Body of pancreas (tissue), 4 donors: ENCODE measurements at places on chromosomes 11 and 22. TPM values are rescaled to one million over a fixed set of nuclear protein-coding genes. Genes with fewer than 3 reads are reported as not detected.

The LYVE1 gene
- 31.4 TPM for total RNA-seq

The SOX6 gene
- total RNA-seq: 21.4 TPM

The BDNF gene
- not detected for total RNA-seq

The OR51B5 gene
- not detected for total RNA-seq

The OR2AG2 gene
- 0.26 TPM for total RNA-seq

The DEFB131B gene
- total RNA-seq: not detected

The POU2AF3 gene
- 10.9 TPM for total RNA-seq

The DERL3 gene
- total RNA-seq: 33.3 TPM

GRCh38 chr11:83720675-83721074 is 434.5 kb upstream of the CCDC90B start:
- peaks cover 14% of the 10 kb centered on the region for H3K4me1 ChIP-seq
- H3K4me3 ChIP-seq: no peak overlapping the region
- DNase-seq: no peak
- no peak overlapping the region for H3K27ac ChIP-seq

GRCh38 chr11:14015711-14016110 is 53.2 kb downstream of the SPON1 start:
- no peaks in the 10 kb centered on the region for H3K4me1 ChIP-seq
- H3K36me3 ChIP-seq: no peaks in the 10 kb centered on the region
- no peaks in the 10 kb centered on the region for H3K27me3 ChIP-seq

- H3K4me3 ChIP-seq: peak overlapping the region; percentile 10
- peaks cover 40% of the 10 kb centered on the region for H3K4me1 ChIP-seq
- peak overlapping the region; percentile 85 for H3K27ac ChIP-seq
- peak; percentile 86 for DNase-seq
- H3K27me3 ChIP-seq: no peaks in the 10 kb centered on the region
- H3K36me3 ChIP-seq: no peaks in the 10 kb centered on the region
Measured at GRCh38 chr11:14904745-14905103, 12.7 kb upstream of the CYP2R1 start.

DNA sequence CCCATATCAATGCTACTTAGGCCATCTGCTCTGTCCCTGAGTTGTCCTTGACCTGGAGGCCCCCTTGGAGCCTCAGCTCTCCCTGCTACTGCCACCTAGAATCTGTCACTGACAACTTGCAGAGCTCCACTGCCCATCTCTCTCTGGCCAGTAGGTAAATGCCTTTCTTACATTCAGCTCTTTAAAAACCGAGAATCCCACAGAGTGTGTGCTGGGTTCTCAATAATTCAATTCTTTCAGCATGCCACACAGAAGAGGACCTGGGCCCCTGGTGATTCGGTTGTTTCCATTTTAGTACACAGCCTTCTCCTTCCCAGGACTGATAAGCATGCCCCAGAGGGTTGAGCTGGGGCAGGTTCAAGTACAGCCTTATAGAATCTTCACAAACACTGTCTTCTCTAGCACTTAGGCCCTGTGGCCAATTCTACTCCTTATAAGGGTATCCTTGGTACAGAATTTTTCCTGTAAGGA is 22.0 kb upstream of the IPO7 start:
- H3K4me1 ChIP-seq: peaks cover 18% of the 10 kb centered on the region
- H3K36me3 ChIP-seq: no peaks in the 10 kb centered on the region
- no peak overlapping the region for H3K4me3 ChIP-seq
- DNase-seq: no peak
- no peaks in the 10 kb centered on the region for H3K27me3 ChIP-seq

DNA sequence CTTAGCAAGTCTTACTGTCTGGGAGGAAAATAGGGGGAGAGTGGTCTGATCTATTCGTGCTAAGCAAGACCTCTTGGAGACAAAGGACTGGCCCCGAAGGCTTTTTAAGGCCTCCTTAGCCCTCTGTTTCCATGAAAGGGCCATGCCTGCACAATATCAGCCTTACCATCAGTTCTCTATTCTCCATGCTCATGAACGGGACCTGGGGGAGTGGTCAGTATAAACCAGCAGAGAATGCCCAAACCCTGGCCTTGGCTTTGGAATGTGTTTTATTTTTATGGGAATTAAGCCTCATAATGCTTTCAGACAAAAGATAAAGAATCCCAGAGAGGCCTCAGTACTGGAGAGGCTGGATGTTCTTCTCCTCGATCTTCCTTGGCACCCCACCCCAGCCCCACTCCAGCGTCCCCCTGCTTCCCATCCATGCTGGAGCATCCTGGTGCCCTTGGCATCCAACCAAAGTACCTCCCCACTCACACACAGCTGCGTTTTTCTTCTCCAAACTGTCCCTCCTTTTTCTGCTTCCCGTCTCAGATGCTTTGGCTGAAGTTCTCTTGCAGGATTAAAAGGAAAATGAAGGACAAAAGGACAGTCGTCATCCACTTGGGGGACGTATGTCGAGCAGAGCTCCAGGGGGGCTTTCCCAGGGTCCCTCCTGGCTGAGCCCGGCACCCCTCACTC is 18.6 kb downstream of the FXYD6 start:
- no peak overlapping the region for H3K4me3 ChIP-seq
- H3K36me3 ChIP-seq: no peaks in the 10 kb centered on the region
- no peaks in the 10 kb centered on the region for H3K27me3 ChIP-seq

- no peak overlapping the region for H3K27ac ChIP-seq
- no peak overlapping the region for H3K4me3 ChIP-seq
- H3K27me3 ChIP-seq: no peaks in the 10 kb centered on the region
- H3K4me1 ChIP-seq: no peaks in the 10 kb centered on the region
Measured at GRCh38 chr11:134312807-134313206, 19.0 kb upstream of the GLB1L2 start.

DNA sequence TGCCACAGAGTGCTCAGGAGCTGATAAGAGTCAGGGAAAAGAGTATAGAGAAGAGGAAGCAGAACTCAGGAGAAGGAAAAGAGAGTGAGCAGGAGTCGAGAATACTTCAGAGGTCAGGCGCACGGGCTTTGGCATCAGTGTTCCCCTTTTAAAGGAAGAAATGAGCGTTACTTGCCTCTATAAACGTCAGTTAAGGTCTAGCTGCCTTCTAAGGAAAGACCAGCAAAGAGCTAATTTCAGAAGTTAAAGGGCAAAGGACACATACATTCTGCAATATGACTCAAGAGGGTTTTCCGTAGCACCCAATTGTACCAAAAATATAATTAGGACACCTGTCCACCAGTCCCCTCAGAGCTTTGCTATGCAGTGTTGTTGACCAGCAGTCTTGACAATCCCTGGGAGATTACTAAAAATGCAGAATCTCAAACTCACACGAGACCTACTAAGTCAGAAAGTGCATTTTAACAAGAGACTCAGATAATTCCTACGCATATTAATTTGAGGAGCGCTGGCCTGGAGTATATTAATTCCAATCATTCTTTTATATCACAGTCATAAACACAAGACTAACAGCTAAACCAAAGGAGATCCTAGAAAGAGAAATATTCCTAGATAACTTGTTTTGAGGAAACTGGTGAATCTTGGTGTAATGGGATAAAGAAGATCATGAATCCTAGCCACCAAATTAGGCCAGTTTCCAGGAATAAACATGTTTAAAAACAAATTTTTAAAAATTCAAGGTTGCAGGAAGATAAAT is 249.0 kb downstream of the CADM1 start:
- no peak overlapping the region for H3K27ac ChIP-seq
- H3K4me1 ChIP-seq: no peaks in the 10 kb centered on the region
- no peak for DNase-seq
- H3K36me3 ChIP-seq: no peaks in the 10 kb centered on the region

DNA sequence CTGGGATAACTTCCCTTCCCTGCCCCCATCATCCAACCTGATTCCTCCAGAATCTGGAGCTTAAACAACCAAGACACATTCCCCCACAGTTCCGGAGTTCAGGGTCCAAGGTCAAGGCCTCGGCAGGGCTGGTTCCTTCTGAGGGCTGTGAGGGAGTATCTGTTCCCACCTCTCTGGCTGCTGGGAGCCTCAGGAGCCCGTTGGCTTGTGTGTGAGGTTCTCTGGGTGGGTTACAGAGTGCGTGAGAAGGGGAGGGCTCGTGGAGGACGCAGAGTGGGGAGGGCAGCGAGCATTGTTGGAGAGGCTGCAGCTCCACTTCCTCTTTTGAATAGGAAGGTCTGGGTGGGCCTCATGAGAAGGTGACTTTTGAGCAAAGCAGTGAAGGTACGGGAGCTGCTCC is 8.5 kb downstream of the SERHL2 start:
- no peaks in the 10 kb centered on the region for H3K27me3 ChIP-seq
- H3K4me1 ChIP-seq: peaks cover 11% of the 10 kb centered on the region
- H3K27ac ChIP-seq: no peak overlapping the region
- H3K36me3 ChIP-seq: no peaks in the 10 kb centered on the region

- H3K4me3 ChIP-seq: no peak overlapping the region
- peaks cover 2% of the 10 kb centered on the region for H3K36me3 ChIP-seq
- H3K27me3 ChIP-seq: no peaks in the 10 kb centered on the region
- no peak for DNase-seq
- H3K4me1 ChIP-seq: no peaks in the 10 kb centered on the region
Measured at GRCh38 chr22:46893281-46894020, 131.0 kb downstream of the TBC1D22A start.

GRCh38 chr11:32610797-32611352 is 27.2 kb downstream of the EIF3M start:
- no peaks in the 10 kb centered on the region for H3K4me1 ChIP-seq
- H3K4me3 ChIP-seq: no peak overlapping the region
- H3K27ac ChIP-seq: no peak overlapping the region
- no peak for DNase-seq
- H3K36me3 ChIP-seq: no peaks in the 10 kb centered on the region

DNA sequence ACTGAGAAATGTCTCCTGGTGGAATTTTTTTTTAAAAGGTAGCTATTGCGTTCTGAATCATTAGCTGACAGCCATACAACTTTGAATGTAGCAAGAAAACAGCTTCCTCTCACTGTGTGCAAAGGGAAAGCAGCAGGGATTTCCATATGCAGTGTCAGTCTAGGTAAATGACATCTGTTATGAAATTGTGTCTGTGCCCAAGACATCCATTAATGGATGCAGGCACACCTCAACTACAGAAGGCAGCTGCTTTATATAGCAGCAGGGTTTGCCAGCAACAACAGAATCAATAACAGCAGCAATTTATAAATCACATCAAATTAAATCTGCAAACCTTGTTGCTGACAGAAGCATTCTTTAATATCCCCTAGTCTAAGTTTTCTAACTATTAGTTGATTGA is 745.3 kb upstream of the RAG2 start:
- H3K27me3 ChIP-seq: no peaks in the 10 kb centered on the region
- no peak overlapping the region for H3K4me3 ChIP-seq
- H3K4me1 ChIP-seq: no peaks in the 10 kb centered on the region
- no peak for DNase-seq
- H3K27ac ChIP-seq: no peak overlapping the region

GRCh38 chr11:119488256-119488995 is 65.5 kb upstream of the THY1 start:
- H3K27ac ChIP-seq: no peak overlapping the region
- H3K4me3 ChIP-seq: no peak overlapping the region

DNA sequence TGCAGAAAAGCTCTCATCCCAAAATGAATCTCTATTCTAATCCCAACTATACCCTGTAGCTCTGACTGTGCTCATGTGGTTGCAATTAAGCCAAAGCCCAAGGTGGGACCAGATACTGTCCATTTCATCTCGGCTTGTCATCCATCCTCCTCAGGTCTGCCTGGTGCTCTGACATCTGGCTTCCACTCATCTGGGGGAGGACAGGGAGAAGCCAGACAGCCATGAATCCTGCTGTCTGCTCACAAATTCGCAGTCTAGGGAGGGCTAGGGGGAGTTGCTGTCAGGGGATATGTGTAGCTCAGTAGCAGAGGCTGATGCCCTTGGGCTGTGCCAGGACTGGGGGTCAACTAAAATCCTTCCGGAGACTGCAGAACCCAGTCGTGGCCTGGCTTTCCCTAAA is 167.1 kb downstream of the ETS1 start:
- no peak for DNase-seq
- no peak overlapping the region for H3K27ac ChIP-seq
- no peak overlapping the region for H3K4me3 ChIP-seq
- H3K4me1 ChIP-seq: peaks cover 11% of the 10 kb centered on the region
- H3K27me3 ChIP-seq: no peaks in the 10 kb centered on the region
- H3K36me3 ChIP-seq: no peaks in the 10 kb centered on the region

- no peaks in the 10 kb centered on the region for H3K36me3 ChIP-seq
- no peak overlapping the region for H3K27ac ChIP-seq
- DNase-seq: peak; percentile 40
- H3K4me3 ChIP-seq: no peak overlapping the region
- peaks cover 17% of the 10 kb centered on the region for H3K4me1 ChIP-seq
Measured at GRCh38 chr11:78806214-78807004, 231.7 kb upstream of the NARS2 start.

- H3K4me3 ChIP-seq: no peak overlapping the region
- H3K27me3 ChIP-seq: no peaks in the 10 kb centered on the region
- DNase-seq: no peak
- peaks cover 10% of the 10 kb centered on the region for H3K4me1 ChIP-seq
- H3K36me3 ChIP-seq: no peaks in the 10 kb centered on the region
Measured at GRCh38 chr22:35892192-35892591, 136.4 kb downstream of the RBFOX2 start.

- H3K27ac ChIP-seq: no peak overlapping the region
- no peaks in the 10 kb centered on the region for H3K36me3 ChIP-seq
- peaks cover 9% of the 10 kb centered on the region for H3K27me3 ChIP-seq
- DNase-seq: no peak
Measured at GRCh38 chr11:110713449-110713776, 1.2 kb upstream of the ARHGAP20 start.

- no peaks in the 10 kb centered on the region for H3K27me3 ChIP-seq
- no peak for DNase-seq
- no peaks in the 10 kb centered on the region for H3K36me3 ChIP-seq
- H3K4me1 ChIP-seq: no peaks in the 10 kb centered on the region
Measured at GRCh38 chr11:103902994-103903393, 133.4 kb upstream of the DDI1 start.

DNA sequence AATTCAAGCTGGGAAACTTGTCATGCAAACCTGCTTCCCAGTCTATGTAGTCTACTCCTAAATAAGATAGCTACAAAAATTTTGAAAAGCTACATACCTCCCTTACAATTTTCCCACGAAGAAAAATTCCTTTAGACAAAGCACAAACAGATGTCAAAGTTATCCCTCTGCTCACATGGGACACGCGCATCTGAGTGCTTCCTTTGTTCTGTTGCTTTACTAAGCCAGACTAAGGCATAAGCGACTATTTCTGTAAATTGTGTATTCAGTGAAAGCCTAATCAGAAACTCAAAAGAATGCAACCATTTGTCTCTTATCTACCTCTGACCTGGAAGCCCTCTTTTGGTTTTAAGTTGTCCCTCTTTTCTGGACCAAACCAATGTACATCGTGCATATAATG is 583.7 kb upstream of the B3GAT1 start:
- no peaks in the 10 kb centered on the region for H3K4me1 ChIP-seq
- H3K27ac ChIP-seq: no peak overlapping the region
- H3K4me3 ChIP-seq: no peak overlapping the region
- no peaks in the 10 kb centered on the region for H3K36me3 ChIP-seq
- DNase-seq: no peak

- no peak overlapping the region for H3K27ac ChIP-seq
- no peaks in the 10 kb centered on the region for H3K27me3 ChIP-seq
- no peaks in the 10 kb centered on the region for H3K36me3 ChIP-seq
- H3K4me3 ChIP-seq: no peak overlapping the region
Measured at GRCh38 chr11:44694443-44694842, 32.3 kb upstream of the TSPAN18 start.
